ENCODE measurements at places on chromosomes 3 and 15.

DNA sequence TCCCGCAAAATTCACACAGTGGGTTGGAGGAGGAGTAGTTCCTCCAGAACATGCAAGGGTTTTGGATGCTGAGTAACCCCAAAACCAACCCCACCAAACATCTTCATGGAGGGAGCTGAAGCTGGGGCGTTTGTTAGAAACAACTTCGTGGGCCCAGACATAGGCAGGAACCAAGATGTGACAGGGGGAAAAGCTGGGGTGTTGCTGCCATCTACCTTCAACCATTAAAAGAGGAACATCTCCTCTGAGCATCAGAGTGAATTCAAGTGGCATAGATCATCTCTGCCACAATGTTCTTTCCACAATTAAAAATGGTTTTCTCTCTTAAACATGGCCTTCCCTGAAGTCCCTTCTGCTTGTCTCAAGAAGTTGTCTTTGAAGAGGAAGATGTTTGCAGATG lies 20.5 kb downstream of the SIDT1 start:
- no peak for DNase-seq

DNA sequence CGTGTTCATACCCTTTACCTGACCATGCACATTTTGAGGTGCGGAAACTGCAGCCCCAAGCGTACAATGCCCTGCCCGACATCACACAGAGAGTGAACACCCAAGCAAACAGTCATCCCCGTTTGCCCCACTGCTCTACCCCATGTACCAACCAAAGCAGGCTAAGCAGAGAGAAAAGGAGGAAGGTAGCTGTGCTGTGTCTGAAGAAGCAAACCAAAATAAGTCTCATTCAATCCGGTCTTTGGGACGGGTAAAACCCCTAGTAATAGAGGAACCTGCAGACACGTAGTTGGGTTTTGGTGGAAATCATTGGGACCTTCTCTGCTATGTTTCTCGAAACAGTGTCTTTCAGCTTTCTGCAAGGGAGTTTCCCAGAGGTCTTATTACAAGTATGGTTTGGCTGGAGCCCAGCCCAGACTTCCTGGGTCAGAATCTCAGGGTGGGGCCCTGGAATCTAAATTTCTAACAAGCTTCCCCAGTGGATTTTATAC lies 164.6 kb upstream of the HES1 start:
- no peak for DNase-seq

DNA sequence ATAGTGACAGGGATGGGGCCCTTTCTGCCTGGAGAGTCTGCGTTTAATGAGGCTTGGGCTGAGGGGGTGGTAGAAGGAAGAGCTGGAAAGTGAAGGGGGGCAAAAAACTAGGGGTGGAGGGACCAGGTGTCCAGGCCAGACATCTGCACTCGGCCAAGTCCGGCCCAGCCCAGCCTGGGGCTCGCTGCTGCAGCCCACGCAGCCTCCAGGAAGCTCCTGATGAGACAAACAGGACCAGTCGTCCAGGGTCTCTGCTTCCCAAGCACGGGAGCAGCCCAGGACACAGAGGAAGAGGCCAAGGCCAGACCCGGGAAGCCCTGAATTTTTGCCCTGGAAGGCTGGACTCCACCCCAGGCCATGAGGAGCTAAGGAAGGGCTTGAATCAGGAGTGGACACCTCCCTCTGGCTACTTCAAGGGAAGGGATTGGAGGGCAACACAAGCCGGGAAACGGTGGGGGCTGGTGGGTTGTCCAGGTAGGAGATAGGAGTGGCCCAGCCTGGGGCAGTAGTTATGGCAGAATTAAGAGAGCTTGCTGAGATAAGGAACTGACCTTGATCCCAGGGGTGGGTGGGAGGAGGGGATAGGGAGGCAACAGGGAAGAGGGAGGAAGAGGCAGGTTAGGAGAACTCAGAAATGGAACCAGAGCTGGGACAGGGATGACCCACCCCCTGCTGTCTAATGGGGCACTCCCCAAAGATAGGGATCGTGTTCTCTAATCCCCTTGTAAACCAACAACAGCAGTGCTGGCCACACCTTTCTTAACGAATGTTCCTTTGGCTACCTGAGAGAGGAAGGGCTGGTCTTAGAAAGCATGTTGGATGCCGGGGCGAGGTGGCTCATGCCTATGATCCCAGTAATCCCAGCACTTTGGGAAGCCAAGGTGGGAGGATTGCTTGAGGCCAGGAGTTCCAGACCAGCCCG lies 89.5 kb downstream of the ANP32A start:
- DNase-seq = no peak

DNA sequence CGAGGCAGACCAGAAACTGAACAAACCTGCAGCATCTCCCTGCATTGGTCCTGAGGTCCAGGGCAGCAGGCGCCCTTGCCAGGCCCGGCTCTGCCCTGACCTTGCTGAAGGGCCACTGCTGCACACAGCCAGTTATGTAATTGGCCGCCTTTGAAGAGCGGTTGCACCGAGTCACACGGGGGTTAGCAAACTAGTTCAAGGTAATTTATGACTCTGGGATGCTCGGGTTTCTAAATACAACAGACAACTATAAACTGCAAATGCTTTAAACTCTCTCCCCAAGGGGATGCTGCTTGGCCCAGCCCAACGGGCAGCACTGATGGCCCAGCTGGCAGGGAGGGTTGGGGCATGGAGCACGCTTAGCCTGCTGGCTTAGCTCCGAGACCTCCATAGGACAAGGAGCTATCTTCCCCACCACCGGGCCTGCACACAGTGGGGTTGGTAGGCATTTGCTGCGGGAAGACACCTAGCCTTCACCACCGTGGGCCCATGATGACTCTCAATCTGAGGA lies 60.3 kb upstream of the IQSEC1 start:
- no peak for DNase-seq

DNA sequence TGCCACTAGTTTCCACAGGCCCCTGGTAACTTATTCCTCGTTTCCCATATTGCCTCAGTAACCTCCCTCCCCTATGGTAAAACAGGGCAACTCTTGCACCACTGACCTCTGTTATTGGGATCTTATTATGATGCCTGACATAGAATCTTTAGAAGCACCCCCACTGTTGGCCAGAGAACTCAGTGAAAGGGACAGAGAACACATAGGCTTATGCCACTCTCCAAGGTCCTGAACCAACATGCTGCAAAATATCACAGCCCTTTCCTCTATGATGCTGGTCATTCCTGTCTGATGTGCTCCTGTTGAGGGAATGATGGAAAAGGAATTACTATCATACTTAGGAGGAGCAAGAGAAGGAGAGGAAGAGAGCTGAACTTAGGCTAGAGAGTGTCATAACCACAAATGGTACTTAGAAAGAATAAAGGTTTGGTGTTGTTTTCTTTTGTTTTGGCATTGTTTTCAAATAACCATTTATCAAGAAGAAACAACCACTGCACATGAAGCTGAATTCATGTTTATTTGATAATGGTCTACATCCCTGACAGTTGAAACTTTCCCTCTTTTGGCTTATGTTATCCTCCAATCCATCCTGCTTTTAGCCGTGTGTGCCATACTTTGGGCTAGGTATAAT lies 330.2 kb downstream of the EPHB1 start:
- no peak for DNase-seq

DNA sequence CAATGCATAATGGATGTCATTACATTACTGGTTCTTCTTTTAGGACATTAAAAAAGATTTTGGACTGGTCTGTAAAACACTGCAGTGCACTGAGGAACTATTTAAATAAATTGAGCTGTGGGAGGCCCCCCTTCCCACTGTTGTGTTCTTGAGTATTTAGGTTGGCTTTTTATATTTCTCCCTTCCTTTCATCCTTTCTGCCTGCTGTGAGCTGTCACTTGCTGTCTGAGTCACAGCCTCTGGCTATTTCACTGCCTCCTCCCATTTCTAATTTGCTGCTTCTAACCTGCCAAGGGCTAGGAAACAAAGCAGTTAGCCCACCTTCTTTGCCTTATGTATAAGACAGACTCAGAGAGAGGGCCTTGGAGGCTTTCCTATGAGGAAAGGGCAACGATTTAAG lies 89.0 kb upstream of the FNDC3B start:
- DNase-seq = no peak

GRCh38 chr3:46429250-46429649 lies 22.2 kb downstream of the CCRL2 start:
- no peak for DNase-seq

DNA sequence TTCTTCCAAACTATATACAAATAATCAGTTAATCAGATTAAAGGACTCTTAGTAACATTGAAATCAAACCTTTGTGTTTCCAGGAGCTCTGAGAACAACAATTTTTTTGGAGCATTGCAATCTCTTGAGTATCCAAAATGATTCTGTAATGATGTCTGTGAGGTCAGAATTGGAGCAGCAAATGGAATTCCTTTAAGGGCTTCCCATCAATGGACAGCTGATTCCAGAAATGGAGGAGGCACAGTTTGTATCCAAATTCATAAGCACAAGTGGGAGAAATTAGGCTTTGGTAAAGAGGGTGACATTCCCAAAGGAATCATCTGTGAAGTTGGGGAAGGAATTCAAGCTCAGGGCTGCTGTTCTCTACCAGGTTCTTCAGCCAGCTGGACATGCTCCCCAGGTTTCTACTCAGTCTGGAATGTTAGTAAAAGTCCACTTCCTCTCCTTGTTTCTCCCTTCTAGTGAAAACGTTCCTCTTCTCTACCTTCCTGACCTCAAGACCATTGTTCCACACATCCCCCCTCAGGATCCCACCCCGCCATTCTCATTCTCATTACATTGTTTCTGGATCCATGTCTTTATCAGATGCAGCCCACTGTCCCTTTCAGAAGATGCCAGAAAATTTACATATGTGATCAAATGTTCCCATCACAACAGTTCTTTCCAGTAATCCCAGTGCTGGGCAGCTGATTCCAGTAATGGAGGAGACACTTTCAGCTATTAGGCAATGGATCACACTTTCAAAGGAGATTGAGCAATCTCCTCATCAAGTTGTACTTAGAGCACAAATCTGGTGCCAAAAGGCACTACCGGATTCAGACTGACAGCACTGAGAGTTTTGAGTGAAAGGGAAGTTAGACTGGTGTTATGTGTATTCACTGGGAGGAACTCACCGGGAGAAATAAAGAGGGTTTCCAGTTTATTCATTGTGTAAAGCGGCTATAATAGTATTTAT lies 391.3 kb upstream of the TPRG1 start:
- DNase-seq = no peak

GRCh38 chr15:63006032-63006878 lies 36.3 kb upstream of the TPM1 start:
- DNase-seq = no peak

DNA sequence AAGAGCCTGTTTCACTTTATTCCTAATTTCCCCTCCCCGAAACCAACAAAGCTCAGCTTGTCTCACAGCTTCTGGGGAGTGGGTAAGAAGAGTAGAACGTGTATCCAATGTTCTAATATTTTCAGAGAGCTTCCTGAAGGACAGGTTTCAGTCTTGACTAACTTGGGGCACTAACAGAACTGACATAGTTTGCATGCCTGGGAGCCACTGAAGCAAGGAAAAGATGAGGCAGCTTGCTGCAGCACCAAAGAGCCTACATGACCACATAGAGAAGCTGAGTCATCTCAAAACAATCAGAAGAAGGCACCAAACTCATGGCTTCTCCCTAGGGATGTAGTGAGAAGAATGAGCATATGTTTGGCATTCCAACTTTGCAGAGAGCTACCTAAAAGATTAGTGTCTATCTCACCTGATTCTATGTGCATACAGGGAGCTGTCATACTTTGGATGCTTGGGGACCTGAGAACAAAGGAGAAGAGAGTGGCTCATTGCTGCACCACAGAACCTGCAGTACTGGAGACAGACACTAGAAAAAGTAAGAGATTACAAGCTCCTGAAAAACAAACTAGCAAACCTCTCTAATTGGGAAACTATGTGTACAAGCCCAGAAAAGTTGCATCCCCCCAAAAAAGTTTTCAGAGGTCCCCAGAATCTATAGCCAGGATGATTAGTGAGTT lies 86.9 kb downstream of the DCLK3 start:
- DNase-seq = no peak

GRCh38 chr3:72447059-72447946 lies 400.9 kb downstream of the SHQ1 start:
- DNase-seq = peak; percentile 55

DNA sequence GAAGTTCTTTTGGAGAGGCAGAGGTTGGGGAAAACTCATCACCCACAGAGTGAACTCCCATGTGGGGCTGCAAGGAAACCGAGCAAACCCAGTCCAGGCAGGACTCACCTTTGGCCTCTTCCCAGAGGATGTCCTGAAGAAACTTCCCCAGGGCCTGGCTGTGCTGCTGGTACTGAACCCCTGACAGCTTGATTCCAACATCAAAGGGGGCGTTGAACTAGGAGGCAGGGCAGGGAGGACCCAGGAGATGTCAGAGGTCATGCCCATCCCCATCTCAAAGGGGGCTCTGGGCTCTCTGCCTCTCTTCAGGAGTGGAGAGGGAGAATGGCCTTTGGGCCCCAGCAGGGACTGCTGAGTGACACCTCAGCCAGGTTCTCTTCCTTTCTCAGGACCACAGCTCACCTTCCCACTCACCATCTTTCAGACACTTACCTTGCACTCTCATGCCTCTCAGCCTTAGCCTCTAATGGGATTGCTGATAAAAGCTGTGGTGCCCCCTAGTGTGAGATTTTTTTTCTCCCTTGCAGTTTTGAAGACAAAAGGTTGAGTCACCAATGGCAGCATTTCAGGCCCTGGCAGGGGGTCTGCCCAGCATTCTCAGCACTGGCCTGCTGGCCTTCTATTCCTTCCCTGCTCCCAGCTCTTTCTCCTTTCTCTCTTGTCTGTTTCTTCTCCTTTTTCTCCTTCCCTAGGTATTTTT lies 6.0 kb downstream of the GHRL start:
- no peak for DNase-seq

DNA sequence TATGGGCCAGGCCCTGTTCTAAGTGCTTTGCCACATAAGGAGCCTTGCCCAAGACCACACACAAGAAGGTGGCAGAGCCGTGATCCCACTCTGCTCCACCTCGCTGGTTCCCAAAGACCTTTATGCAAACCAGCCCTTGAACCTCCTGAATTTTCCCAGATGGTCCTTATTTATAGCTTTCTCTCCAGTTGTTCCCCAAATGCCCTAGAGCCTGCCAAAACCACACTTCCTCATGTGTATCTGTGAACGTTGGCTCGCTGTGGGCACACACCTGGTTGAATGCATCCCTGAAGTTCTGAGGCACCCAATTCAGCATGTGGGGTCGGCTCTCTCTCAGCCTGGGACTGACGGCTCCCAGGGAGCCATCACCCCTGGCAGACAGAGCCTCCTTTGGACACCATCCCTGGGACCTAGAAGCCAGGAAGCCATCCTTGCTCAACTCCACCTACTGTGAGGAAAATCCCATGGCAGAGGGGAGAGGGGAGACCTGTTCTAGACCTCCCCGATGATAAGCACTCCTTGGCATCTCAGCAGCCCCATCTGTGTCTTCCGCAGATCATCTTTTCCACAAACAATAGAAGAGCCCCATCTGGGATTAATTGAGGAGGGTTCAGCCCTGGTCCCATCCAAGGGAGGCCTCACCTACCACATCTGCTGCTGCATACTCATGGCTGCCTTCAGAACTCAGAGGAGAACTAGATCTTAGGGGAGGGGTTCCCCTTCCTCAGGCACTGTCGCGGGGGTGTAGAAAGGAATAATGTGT lies 42.3 kb upstream of the LIMD1 start:
- DNase-seq = no peak

All from GF-D8 (cell line).